ENCODE measurements at places on chromosomes 7 and 10. TPM values are rescaled to one million over a fixed set of nuclear protein-coding genes. Genes with fewer than 3 reads are reported as not detected.

Gene SPDYE9
- total RNA-seq, result not detected

Gene ZNF425
- total RNA-seq, result 1.4 TPM

Gene CPA2
- not detected for total RNA-seq

- H3K27ac ChIP-seq, result no peak overlapping the region
- DNase-seq, result no peak
- peaks cover 4% of the 10 kb centered on the region for H3K36me3 ChIP-seq
- H3K4me1 ChIP-seq, result peaks cover 21% of the 10 kb centered on the region
- no peaks in the 10 kb centered on the region for H3K27me3 ChIP-seq
These were observed 5.7 kb upstream of the TAS2R39 start for GRCh38 chr7:143177374-143178119.

DNA sequence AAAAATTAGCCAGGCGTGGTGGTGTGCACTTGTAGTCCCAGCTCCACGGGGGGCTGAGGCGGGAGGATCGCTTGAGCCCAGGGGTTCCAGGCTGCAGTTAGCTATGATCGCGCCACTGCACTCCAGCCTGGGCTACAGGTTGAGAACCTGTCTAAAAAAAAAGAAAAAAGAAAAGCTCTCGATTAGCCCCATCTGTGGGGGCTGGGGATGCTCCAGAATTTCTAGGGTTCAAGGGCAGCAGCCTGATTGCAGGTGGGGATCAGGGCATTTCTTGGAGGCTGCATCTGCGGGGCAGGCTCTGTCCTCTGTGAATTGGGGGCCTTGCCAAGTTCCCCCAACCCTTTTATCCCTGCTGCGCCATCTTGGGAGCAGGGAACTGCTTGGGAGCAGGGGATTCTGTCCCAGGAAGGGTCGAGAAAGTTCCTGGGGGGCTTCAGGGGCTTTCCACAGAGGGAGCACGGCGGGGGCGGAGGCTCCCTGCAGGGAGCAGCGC, 651 bp upstream of the ARPC1A start:
- peaks cover 13% of the 10 kb centered on the region for H3K36me3 ChIP-seq
- H3K4me1 ChIP-seq, result peaks cover 36% of the 10 kb centered on the region
- peak overlapping the region; percentile 93 for H3K4me3 ChIP-seq
- H3K27ac ChIP-seq, result peak overlapping the region; percentile 89
- no peak for DNase-seq

- DNase-seq, result no peak
- H3K27ac ChIP-seq, result no peak overlapping the region
- H3K36me3 ChIP-seq, result no peaks in the 10 kb centered on the region
- no peak overlapping the region for H3K4me3 ChIP-seq
- no peaks in the 10 kb centered on the region for H3K4me1 ChIP-seq
These were observed 263.2 kb downstream of the DGKB start for GRCh38 chr7:14639329-14639728.

DNA sequence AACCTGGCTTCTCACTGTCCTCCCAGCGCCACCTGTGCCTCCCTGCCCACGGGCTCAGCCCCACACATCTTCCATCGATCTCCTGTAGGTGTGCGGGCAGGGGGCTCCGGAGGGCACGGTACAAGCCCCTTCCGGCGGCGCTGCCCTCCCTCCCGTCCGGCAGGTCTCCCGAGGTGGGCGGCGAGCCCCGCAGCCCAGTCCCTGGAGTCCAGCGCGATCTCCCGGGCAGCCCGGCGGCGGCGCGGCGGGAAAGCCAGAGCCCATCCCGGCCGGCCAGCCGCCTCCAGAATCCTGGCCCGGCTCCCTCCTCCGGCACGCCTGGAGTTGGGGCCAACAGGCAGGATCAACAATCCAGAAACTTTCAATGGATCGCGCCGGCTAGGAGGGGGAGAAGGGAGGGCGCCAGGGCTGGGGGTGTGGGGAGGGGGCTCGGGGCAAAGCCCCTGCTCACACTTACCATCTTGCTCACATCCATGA, 100.1 kb downstream of the HIP1 start:
- H3K27me3 ChIP-seq, result no peaks in the 10 kb centered on the region
- no peaks in the 10 kb centered on the region for H3K36me3 ChIP-seq
- peaks cover 17% of the 10 kb centered on the region for H3K4me1 ChIP-seq
- H3K4me3 ChIP-seq, result peak overlapping the region; percentile 70
- DNase-seq, result no peak

GRCh38 chr10:117166418-117167345, 28.6 kb upstream of the VAX1 start:
- H3K27me3 ChIP-seq, result peaks cover 67% of the 10 kb centered on the region
- no peak for DNase-seq
- peaks cover 14% of the 10 kb centered on the region for H3K4me1 ChIP-seq
- no peaks in the 10 kb centered on the region for H3K36me3 ChIP-seq

- no peaks in the 10 kb centered on the region for H3K4me1 ChIP-seq
- no peak for DNase-seq
- peaks cover 62% of the 10 kb centered on the region for H3K36me3 ChIP-seq
- H3K27ac ChIP-seq, result no peak overlapping the region
- H3K4me3 ChIP-seq, result no peak overlapping the region
These were observed 12.6 kb downstream of the SCD start for GRCh38 chr10:100359529-100360150.

DNA sequence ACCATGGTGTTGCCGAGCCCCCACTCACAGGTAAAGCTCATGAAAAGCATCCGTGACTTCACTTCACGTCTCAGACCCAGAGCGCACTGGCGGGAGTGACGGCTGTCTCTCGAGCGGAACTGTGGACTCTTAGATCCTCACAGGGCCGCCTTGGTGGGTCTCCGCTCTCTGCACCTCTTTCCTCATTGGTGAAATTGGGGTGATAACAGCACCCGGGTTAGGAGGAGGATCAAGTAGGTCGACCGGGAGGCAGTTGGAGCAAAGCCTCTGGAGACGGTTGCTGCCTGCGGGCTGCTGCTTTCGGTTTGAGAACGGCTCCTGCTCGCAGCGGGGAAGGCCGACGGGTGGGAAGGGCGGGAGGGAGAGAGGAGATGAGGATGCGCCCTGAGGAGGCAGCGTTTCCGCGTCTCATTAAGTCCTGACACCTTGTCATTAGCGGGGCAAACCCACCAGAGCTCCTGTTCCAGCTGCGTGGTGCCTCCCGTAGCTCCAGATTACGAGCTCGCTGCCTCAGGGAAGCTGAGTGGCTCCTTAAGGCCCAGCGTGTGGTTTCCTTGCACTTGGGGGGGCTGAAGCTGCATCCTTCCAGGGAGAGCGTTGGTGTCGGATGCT, 51.9 kb upstream of the CFAP46 start:
- no peak overlapping the region for H3K27ac ChIP-seq
- H3K27me3 ChIP-seq, result no peaks in the 10 kb centered on the region
- no peak for DNase-seq
- H3K4me3 ChIP-seq, result no peak overlapping the region

- no peaks in the 10 kb centered on the region for H3K27me3 ChIP-seq
- DNase-seq, result no peak
- peak overlapping the region; percentile 87 for H3K27ac ChIP-seq
- H3K36me3 ChIP-seq, result peaks cover 38% of the 10 kb centered on the region
- H3K4me1 ChIP-seq, result peaks cover 99% of the 10 kb centered on the region
These were observed 102.1 kb downstream of the PIP4K2A start for GRCh38 chr10:22612318-22612717.

DNA sequence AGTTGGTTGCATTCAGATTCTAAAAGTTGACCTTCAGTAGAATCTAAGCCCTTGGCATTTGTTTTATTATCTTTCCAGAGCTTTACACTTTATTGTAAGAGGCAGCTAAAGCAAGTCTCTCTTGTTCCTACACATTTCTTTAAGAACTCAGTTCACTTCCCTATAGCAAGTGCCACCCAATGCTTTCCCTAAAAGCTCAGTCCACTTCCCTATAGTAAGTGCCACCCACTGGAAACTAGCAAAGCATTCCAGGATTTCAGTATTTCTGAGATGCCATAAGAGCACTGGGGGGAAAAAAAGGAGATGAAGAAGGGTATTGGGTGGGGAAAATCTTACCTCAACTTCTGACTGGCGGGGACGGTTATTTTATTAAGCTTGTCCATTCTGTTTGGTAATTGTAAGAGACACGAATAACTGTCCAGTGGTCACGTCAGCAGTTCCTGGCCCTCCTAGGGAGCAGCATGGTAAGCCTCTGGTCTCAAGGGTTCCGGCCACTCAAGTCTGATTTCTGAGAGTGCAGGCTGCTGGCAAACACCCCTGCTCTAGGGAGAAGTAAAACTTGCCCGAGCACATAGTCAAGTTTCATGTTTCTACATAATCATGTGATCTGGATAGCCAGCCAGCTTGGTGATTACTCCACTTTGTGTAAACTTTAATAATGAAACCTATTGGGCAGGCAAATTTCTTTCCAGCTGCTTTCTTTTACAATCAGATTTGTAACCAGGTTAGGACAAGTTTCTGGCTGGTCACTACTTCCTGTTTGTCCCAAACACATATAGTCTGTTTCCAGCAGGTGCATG, at the start of gene BLNK:
Gene BLNK, minus strand, starts transcription at position 554 of the 800 bp plus-strand sequence. Its CDS starts 171 bp downstream, at position 383.
- H3K36me3 ChIP-seq, result peaks cover 48% of the 10 kb centered on the region
- H3K27me3 ChIP-seq, result no peaks in the 10 kb centered on the region
- H3K4me3 ChIP-seq, result peak within 1 kb of the TSS; percentile 91
- peak within 1 kb of the TSS; percentile 98 for H3K27ac ChIP-seq
- DNase-seq, result peak; percentile 40
- peaks cover 81% of the 10 kb centered on the region for H3K4me1 ChIP-seq

- H3K27me3 ChIP-seq, result no peaks in the 10 kb centered on the region
- no peaks in the 10 kb centered on the region for H3K4me1 ChIP-seq
- no peak for DNase-seq
- H3K4me3 ChIP-seq, result no peak overlapping the region
- no peak overlapping the region for H3K27ac ChIP-seq
These were observed 50.6 kb downstream of the ADAMTS14 start for GRCh38 chr10:70722820-70723424.

GRCh38 chr10:70694418-70695141, 22.3 kb downstream of the ADAMTS14 start:
- no peaks in the 10 kb centered on the region for H3K27me3 ChIP-seq
- H3K4me1 ChIP-seq, result no peaks in the 10 kb centered on the region
- no peak overlapping the region for H3K27ac ChIP-seq
- no peak overlapping the region for H3K4me3 ChIP-seq

All from activated B cell treated with CpG ODN at 0.5 μM for 24 hours (primary cell).